ENCODE measurements at places on chromosomes 16 and 17. TPM values are rescaled to one million over a fixed set of nuclear protein-coding genes. Genes with fewer than 3 reads are reported as not detected.

The CRISPLD2 gene
- 3.0 TPM for total RNA-seq

The TNFSF13 gene
- total RNA-seq, result 0.72 TPM

The EVPLL gene
- 0.06 TPM for total RNA-seq

The RAP1GAP2 gene
- total RNA-seq, result 20.2 TPM

The BLTP2 gene
- 56.4 TPM for total RNA-seq

Measured in A549 treated with RU486 at 1 μM for 4 hours (cell line).